ENCODE measurements at places on chromosomes 1 and 21.

DNA sequence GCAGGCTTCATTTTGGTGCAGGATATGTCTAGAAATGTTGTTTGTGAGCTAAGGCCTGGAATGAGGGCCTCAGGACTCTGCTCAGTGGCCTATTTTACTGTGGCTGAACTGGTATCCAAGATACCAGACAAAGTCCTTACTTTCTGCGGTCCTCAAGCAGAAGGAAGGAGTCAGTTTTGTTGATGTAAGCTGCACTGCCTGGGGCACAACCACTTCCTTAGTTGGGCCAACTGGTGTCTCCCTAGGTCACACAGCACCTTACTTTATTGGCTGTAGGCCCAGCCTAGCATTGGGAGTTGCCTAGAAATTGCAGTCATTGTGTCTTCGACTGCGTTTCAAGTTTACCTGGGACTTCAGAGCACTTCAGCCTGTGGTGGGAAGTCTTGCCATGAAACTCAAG is 1322.7 kb downstream of the AMY1C start:
- no peak for DNase-seq

DNA sequence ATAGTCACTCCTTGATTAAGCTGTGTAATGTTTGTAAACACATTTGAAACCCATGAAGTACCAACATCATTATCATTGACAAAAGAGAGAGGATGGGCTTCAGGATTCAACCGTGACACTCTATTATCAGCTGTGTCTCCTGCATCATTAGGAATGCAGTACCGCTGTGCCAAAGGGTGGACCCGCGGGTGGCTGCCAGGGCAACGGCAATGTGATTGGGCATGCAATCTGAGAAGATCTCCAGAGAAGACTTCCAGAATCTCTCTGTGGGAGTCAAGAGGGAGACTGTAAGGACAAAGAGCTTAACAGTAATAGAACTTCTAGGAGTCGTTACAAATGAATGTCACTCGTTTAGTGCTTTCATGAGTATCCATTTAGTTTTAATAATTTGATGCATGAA is 97.9 kb downstream of the USH2A start:
- DNase-seq = no peak

DNA sequence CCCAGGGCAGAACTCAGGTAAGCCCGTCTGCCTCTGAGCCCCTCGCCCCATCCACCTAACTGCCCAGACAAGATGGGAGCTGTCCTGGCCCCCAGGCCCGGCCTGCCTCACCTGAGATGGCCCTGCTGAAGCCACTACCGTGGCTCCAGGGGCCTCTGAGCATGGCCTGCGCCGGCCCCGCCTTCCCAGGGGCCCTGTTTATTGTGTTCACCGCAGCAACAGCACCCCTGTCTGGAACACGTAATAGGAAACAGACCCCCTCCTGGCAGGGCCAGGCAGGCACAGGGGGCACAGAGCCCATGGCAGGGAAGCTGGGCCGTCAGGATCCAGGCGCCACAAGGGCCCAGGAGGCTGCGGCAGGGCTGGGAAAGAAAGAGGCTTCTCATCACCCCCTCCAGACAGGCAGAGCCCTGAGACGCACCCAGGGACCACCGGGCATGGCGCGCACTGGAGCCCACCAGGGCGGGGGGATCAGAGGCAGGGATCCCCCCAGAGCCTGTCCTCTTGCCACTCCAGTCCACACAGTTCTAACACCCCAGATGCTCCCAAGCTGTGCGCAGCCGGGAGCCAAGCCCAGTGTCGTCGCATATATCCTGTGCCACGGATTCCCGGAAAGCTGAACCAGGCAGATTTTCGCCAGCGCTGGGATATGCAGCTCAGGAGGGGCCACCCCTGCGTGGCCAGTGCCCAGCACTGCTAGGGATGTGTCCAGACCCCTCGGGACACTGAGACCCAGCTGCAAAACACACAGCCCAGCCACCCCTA is 62.6 kb downstream of the ARHGEF16 start:
- no peak for DNase-seq

DNA sequence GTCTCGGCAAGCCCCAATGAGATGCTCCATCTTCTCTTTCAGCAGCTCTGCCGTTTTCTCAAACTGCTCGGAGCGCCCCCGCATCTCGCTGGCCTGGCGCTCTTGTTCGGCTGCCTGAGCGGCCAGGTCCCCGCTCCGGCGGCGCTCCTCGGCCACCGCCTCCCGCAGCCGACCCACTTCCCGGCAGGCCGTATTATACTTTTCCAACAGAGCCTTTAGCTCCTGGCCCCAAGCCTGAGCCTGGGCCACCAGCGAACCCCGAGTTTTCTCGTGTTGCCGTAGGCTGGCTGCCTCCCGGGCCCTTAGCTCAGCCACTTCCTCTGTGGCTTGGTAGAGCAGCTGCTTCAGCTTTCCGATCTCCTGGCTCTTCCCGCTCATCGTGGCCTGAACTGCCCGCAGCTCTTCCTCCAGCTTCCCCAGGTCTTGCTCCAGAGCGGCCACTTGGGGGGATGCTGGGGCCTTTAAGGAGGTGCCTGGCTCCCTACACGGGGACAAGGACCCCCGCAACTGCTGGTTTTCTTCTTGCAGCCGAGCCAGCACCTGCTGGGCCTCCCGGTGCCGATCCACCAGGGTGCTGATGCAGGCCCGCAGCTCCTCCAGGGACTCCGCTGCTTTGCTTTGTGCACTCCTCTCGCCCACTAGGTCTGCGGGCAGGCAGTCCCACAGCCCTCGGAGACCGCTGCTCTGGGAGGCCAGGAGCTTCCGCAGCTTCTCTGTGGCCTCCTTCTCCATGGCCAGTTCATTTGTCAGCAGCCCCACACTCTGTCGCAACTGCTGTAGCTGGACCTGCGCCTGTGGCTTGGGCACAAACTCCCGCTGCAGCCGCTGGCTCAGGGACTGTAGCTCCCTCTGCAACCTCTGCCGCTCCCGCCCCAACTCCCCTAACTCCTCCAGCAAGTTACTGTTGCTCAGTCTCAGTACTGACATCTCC is 13.4 kb upstream of the PIAS3 start:
- DNase-seq = no peak

- no peak for DNase-seq
Observed at GRCh38 chr1:117565745-117566455, 39.9 kb upstream of the TENT5C start.

- no peak for DNase-seq
Observed at GRCh38 chr1:28129150-28129549, 40.7 kb upstream of the EYA3 start.

DNA sequence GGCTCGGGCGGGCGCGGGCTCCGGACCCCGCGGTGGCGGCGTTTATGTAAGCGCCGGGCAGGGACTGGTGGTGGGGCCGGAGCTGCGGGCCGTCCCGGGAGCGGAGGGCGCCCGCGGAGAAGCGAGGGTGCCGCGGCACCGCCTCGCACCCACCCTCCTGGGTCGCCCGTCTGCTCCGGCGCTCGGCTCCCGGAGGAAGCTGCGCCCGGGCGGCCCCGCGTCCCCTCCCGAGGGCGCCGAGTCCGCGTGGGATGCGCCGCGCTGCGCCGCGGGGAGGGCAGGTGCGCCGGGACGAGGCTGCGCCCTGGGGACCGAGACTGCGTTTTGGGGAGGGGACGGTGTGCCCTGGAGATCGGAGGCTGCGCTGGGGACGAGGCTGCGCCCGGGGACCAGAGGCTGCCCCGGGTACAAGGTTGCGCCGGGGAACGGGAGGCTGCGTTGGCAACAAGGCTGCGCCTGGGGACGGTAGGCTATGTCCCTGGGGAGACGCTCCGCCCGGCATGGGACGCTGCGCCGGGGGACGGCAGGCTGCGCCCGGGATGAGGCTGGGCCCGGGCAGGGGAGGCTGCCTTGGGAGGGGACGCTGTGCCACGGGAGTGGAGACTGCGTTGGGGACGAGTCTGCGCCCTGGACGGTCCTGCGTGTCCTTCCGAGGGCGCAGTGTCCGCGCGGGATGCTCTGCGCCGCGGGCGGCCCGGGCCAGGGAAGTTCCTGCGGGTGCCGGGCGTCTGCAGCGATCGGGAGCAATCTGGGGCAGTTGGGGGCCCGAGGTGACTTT is 627 bp downstream of the ADARB1 start:
- no peak for DNase-seq

DNA sequence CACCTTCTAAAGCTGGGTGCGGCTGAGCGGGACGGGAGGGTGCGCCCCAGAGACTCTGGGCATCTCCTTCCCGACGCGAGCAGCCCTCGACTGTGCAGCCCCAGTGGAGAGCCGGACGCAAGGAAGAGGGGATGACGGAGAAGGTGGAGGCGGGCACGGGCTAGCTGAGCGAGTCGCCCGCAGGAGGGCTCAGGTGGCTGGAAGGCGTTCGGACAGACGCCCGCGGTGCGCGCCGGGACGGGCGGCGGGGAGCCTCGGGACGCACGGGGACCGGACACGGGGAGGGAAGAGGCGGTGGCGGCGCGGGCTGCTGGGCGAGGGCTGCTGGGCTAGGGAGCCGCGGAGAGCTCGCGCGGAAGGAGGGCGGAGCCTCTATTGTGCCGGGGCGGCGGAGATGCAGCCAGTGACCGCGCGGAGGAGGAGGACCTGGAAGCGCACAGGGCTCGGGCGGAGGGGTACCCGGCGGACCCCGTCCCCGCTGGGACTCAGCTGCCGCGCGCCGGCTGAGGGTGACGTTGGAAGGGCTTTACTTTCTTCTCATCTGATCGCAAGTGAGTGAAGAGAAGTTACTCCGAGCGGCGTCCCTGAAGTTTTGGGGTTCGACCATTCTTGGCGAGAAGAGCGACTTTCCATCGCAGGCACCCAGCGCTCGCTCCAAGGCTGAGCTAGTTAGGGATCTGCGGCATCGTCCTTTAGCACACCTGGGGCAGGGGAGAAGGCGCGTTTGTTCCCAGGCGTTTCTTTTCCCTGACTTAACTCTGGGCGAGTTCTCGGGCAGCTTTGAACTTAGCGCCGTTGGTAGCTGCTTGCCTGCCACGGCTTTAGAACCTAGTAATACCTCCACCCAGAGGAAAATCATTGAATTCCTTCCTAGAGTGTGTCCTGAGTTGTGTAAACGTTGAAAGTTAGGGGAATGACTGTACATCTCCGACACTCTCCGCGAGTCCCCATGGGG is at the start of gene OLFML2B:
Gene OLFML2B, minus strand, starts transcription at position 323 of the 955 bp plus-strand sequence. CDS start 439 bp downstream, outside the sequence.
- peak; percentile 80 for DNase-seq

DNA sequence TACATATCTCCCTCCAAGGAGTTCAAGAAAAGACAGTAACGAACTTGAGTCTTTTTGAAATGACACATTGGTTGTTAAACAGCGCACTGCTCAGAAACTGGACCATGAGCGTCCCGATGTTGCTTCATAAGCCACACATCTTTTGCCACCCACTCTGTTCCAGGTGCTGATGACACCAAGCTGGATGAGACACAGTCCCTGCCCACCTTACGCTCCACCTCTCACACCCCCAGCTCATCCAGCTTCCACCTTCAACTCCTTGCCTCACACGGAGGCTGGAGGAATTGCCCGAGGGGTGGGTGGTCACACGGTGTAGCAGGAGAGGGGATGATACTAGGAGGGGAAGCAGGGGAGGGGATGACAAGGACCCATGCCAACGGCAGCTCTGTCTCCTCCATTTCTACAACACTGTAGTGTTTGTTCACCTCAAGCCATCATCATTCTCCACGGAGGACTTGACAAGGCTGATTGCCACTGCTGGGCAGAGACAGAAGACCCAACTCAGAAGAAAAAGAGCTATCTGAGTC is 148.5 kb upstream of the TNR start:
- DNase-seq = no peak

- DNase-seq = no peak
Observed at GRCh38 chr1:241642593-241642944, 2.4 kb upstream of the CHML start.

DNA sequence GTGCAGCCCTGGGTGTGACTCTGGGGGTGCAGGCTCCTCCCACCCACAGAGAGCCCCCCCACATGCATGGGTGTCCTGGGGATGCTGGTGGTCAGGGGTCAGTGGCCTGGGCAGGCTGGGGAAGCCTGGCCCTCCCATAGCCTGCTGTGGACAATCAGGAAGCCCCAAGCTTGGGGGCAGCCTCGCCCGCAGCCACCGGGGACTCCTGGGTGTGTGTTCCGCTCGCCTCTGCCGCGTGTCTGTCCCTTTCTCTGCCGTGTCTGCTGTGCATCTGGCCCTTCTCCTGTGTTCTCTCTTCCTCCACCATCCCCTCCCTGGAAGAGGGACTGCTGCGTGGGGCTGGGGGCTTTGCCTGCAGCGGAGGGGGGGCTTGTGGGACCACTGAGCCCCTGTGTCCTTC is 22.9 kb downstream of the AGRN start:
- no peak for DNase-seq

GRCh38 chr1:184640505-184640904 is 114.2 kb downstream of the EDEM3 start:
- no peak for DNase-seq

DNA sequence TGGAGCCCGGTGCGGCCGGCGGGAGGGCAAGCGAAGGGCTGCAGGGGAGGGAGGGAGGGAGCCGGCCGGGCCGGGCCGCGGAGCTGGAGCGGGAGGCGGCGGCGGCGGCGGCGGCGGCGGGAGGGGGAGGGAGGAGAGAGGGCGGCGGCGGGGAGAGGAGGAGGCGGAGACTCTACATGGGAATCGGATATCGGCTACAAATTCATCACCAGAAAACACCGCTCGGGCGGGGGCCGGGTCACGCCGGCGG is at the start of gene AKT3:
Gene AKT3, minus strand, starts transcription at position 42 of the 250 bp plus-strand sequence. CDS start 7,073 bp downstream, outside the sequence.
- peak; percentile 84 for DNase-seq

DNA sequence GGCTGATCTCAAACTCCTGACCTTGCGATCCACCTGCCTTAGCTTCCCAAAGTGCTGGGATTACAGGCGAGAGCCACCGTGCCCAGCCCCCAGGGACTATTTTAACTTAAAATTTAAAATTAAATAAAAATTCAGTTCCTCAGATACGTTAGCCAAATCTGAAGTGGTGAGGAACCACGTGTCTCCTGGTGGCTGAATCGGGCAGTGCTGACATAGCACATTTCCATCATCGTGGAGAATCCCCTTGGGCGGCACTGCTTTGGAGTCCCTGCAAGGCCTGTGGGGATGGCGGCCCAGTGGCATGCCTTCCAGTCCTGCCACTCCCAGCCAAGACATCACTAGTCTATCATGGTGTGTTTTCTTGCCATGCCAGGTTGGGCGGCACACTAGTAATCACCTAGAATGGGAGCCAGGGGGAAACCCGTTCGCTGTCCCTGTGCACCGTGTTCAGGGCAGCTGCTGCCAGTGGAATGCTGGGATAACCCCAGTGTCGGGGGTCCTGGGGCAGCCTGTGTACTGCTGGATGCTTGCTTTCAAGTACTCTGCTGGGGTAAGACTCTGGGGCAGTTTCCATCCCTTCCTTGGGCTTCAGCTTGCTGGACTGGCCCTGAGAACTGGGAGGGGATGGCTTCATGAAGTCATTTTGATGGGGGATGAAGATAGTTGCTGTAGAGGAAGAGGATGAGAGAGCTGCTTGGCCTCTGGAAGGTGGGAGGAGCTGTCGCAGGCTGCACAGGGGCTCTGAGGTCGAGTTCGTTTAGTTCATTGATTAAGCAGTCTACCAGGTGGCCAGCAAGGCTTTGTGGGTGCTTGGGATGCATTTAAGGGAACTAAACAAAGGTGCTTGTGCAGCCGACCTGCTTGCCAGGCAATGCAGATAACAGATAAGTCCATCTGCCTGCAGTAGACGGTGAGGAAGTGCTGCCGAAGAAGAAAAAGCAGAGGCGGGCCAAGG is 4.6 kb downstream of the ZBTB48 start:
- no peak for DNase-seq

GRCh38 chr21:41768437-41769042 is 1.7 kb upstream of the RIPK4 start:
- DNase-seq = peak; percentile 50

Data from amniotic stem cell (primary cell).